K562 (cell line): ENCODE measurements at places on chromosomes 2 and 18. TPM values are rescaled to one million over a fixed set of nuclear protein-coding genes. Genes with fewer than 3 reads are reported as not detected.

The CCT7 gene
- 625 and 697 TPM in 2 replicates for polyA plus RNA-seq

The TTC27 gene
- polyA plus RNA-seq = 43.5 and 44.3 TPM in 2 replicates

The TSPYL6 gene
- 6.2 and 7.1 TPM in 2 replicates for polyA plus RNA-seq

The GRP gene
- polyA plus RNA-seq = not detected in 2 replicates

DNA sequence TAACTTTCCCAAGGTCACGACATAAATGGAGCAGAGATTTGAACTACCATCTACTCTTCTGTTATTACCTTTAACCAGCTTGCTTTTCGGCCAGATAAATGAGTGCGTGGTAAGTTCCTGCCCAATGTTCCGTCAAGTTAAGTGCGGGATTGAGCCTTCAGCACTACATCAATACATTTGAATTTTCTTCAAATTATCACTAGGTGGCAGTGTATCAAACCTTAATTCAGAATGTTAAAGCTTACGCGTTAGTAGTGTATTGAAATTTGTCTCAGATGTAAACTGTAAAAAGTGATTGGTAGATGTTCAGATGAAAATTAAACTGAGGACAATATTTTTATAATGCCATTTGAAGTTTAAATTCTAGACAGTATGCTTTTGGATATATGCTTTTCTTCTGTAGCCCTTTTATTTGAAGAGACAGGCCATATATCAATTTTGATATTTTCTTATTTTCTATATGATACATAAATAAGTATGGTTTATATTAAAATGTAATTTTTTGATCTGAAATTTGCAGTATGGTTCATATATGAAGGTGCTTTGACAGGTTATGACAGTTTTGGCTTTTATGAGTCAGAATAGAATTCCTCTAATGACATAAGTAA lies 681.3 kb downstream of the ADCYAP1 start:
- peak; percentile 43 for DNase-seq

DNA sequence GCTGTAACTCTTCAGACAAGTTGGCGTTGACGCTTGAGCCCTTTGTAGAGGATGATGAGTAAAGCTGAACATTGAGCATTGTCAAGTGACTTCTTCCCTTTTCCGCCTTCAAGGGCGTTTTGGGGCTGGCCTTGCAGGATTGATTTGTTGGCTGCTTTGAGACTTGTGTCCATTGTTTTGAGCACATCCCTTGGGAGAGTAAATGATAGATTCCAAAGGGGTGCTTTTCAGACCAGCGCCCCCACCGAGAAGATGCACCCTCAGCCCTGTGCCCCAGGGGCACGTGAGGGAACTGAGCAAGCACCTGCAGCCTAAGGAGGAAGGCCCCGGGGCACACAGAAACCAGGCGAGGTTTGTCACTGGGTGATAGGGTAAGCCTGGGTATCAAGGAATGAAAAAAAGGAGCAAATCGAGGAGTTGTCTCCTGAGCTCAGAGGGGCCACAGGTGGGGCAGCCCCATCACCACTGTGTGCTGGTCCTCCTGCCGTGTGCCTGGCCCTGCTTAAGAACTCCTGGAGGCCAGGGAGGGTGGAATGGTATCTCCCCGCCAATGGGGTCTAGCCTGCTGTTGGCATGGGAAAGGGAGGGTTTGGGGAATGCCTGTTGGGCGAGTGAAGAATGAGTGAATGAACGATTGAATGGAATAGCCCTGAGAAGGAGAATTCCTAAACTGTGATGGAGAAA lies 64.0 kb downstream of the RAB31 start:
- no peak for DNase-seq

- DNase-seq = no peak
Measured at GRCh38 chr2:241991299-241991698, 121.8 kb downstream of the RTP5 start.

DNA sequence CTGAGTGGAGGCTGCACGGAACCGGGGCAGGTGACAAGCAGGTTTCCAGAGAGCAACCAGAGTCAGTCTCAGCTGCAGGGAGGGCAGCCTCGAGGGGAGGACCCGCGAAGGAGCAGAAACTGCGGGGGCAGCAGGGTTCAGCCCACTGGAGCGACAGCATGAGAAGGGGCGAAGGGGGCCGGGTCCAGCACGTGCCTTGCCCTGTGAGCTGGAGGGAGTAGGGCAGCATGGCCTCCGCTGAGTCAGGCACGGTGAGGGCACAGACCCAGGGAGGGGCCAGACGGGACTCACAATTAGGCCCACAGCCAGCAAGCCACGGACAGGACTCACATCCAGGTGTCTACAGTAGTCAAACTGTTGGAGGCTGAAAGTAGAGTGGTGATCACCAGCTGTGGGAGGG lies 22.7 kb upstream of the ATP9B start:
- DNase-seq = no peak

- no peak for DNase-seq
Measured at GRCh38 chr2:128390991-128391630, 72.4 kb upstream of the HS6ST1 start.
